Stimulated activated effector memory CD8-positive, alpha-beta T cell treated with anti-CD3 and anti-CD28 coated beads, Interleukin-12 subunit alpha, Interleukin-12 subunit beta, amount 100 ng/mL, for 72 hours (primary cell): ENCODE measurements at places on chromosomes 13 and 19.

DNA sequence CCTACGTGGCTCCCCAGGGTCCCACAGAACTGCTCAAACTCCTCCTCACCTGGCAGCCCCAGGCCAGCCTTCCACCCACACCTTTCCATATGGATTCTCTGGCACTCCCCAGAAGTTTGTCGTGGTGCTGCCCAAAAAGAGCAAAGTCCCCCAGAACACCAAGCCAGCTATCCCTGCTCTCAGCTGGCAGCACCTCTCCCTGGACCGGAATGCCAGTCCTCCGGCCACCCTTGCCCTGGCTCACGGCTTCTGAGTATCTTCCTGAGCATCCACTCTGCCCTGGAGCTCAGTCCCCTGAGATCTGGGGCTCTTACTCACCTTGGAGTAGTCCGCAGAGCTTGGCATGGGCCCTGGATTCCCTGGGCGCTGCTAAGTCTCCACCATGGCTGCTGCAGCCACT lies 166.5 kb upstream of the ZNF507 start:
- DNase-seq = no peak

DNA sequence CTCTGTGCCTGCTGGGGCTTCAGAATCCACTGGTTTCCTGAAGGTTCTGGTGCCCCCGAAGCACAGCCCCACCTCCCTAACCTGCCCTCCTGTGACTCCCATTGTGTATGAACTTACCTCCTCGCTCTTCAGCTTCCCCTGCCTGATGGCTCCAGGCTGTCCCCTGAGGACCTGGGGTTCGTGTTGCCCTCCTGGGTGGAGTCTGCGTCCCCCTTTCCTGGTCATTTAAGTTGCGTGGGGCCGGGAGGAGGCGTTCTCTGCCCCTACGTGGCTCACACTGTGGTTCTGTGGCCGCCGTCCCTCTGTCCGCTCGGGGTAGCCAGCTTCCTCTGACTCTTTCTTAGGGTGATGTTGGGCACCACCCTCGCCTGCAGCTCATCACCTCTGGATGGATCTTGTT lies 13.9 kb downstream of the TFDP1 start:
- DNase-seq = no peak

DNA sequence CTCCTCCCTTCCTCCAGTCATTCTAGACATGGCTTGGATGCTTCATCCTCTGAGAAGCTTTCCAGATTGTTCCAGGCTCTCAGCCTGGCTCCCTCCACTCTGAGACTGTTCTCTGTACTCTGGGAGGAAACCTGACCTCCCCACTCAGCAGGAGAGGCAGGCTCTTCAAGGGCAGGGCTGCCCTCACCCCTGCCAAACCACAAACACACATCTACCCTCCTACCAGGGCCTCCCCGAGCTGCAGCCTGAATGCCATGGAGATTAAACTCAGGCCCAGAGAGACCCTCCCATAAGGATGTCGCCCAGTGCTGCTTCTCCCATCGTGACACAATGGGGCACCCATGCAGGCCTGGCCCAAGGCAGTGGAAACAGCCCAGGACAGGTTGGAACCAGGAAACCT lies 16.2 kb downstream of the NUMBL start:
- no peak for DNase-seq

GRCh38 chr19:34732612-34733211 lies 1.3 kb upstream of the ZNF181 start:
- DNase-seq = no peak

DNA sequence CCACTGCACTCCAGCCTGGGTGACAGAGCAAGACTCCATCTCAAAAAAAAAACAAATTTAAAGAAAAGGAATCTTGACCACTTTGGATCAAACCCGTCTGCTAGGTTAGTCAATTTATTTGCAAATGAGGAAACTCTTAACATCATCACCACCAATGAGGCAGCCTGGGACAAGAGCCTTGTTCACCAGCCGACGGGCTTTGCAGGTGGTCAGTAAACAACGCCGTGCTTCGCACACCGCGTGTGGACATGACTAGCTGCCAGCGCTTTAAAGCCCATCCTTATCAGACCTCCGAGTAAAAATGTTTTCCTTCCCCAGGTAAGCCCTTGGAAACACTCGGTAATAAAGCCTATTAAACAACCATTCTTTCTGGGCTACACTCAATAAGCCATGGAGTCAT lies 41.9 kb downstream of the INSR start:
- DNase-seq = no peak

- no peak for DNase-seq
Measured at GRCh38 chr13:93655154-93655553, 428.5 kb downstream of the GPC6 start.

- no peak for DNase-seq
Measured at GRCh38 chr13:77230560-77230959, 96.3 kb downstream of the MYCBP2 start.

DNA sequence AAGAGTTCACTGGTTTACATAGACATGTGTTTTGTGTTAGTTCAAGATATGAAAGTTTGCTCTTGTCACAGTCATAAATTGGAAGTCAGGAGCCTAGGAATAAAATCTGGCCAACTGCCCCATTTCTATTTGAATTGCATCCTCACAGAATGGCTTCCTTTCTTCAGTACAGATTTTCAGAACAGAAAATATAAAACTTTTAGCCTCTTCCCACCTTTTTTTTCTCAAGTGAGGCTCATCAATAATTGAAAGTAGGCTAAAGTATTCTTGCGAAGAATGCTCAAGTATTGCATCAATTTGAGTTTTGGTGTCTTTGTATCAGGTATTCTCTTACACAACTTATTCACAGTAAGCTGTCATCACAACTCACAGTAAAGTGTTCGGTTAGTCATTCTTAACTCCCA lies 802.7 kb downstream of the PCDH9 start:
- DNase-seq = no peak

DNA sequence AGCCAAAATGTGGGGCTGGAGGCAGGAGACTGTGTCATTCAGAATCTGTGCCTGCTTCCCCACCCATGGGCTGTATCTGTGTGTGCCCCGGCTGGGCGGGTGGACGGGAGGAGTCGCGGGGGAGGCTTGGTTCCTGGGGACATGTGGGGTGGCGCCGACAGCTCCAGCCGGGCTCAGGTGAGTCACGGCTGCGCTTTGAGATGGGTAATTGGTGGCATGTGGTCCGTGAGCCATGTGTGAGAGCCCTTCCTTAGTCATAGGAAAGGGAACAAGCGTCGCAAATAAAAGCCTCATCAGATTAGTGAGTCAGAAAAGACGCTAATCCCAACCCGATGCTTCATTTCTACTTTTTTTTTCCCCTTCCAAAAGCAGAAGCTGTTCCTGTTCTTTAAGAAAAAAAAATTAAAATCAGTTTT lies 118.6 kb upstream of the ZNF536 start:
- DNase-seq = no peak

GRCh38 chr13:29905845-29906244 lies 55.4 kb upstream of the UBL3 start:
- no peak for DNase-seq

DNA sequence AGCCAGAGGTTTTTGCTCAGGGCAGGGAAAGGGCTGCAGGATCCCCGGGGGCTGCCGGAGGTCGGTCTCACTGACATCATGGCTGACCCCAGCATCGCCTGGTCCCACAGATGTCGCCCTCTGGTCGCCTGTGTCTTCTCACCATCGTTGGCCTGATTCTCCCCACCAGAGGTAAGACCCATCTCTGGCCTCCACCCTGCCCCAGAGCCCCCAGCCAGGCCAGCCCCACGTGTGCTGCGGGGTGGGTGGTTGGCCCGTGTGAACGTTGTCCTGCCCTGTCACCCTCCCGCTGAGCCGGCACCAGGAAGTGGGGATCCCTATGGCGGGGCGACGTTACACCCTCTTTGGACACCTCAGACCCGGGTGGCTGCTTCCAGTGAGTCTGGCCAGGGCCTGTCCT lies 906 bp downstream of the FXYD5 start:
- no peak for DNase-seq
